ENCODE measurements at places on chromosomes 1 and 21.

GRCh38 chr1:28796352-28797211 is 15.4 kb upstream of the OPRD1 start:
- DNase-seq: no peak

- DNase-seq: no peak
Observed at GRCh38 chr1:91819038-91819788, 66.7 kb downstream of the TGFBR3 start.

DNA sequence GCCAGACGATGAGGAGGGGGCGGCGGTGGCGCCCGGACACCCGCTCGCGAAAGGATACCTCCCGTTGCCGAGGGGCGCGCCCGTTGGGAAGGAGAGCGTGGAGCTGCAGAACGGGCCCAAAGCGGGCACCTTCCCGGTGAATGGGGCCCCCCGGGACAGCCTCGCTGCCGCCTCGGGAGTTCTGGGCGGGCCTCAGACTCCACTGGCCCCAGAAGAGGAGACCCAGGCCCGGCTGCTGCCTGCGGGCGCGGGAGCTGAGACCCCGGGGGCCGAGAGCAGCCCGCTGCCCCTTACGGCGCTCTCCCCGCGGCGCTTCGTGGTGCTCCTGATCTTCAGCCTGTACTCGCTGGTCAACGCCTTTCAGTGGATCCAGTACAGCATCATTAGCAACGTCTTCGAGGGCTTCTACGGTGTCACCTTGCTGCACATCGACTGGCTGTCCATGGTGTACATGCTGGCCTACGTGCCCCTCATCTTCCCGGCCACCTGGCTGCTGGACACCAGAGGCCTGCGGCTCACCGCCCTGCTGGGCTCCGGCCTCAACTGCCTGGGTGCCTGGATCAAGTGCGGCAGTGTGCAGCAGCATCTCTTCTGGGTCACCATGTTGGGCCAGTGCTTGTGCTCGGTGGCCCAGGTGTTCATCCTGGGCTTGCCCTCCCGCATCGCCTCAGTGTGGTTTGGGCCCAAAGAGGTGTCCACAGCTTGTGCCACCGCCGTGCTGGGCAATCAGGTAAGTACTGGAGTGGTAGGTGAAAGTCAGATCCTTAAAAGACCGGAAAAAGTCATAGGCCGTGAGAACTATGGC is 588 bp downstream of the FLVCR1 start:
- DNase-seq: no peak

GRCh38 chr1:9164919-9165318 is 36.0 kb upstream of the GPR157 start:
- no peak for DNase-seq

DNA sequence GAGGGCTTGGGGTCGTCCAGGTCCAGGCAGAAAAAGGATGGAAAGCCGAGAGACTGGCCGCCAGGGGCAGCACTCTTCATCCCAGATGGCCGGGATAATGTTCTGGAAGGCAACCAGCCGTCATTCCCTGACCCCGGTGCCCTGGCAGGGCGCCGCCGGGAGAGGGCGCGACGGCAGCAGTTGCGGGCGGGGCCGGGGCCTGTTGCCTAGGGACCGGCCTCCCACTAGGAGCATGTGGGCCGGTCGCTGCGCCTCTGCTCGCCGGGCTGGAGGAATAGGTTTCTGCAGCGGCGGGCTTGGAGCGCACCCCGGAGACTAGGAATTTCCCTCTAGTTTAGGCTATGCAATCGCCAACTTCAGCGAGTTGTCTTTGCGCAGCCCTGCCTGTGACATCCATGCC is 11.0 kb downstream of the DMRTB1 start:
- peak; percentile 94 for DNase-seq

DNA sequence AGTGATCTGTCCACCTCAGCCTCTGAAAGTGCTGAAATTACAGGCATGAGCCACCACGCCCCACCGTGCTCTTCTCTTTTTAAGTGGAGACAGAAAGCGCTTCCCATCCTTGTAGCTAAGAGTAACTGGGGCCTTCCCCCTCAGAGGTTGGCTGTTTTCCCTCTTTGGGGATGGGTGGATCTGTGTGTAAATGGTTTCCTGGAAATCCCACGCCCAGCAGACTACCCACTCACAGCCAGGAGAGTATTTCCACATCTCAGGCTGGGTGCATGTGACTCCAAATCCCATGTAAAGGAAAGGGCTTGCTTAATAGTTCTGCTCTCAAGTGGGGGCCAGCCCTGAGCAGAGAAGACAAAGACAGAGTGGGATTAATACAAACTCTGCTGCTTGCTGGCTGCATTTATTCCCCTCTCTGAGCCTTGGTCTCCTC is 19.6 kb upstream of the TCEA3 start:
- no peak for DNase-seq

DNA sequence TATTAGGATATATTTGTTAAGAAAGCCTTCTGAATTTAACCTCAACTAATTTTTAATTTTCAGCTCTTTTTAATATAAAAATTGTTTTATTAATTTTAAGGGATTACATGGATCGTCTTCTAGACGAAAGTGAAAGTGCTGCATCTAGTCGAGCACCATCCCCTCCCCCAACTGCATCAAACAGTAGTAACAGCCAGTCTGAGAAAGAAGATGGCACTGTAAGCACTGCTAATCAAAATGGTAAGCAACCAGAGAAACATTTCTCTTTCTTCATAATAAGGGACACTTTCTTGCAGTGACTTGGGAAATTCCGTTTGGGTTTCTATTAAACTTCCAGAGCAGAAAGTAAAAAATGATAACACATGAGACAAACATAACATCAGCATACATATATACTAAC is 56.9 kb downstream of the MIER1 start:
- DNase-seq: no peak

DNA sequence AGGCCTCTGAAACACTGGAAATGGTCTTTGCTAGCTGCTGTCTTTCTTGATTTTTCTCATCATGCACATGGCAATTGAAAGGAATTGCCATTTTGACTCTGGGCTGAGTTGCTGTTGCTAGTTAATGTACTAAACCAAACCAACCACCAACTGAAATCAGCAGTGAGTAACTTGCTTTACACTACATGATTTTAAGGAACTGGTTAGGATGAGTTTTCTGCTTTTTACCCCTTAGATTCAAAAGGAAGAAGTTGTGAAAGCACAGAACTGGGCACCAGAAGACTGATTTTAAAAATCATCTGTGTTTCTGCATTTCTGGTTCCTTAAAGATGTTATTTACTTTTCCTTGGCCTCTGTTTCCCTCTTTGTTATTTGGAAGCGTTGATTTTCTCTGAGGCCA is 361.9 kb downstream of the HLX start:
- DNase-seq: no peak

GRCh38 chr1:203520315-203520714 is 26.4 kb downstream of the OPTC start:
- DNase-seq: no peak

DNA sequence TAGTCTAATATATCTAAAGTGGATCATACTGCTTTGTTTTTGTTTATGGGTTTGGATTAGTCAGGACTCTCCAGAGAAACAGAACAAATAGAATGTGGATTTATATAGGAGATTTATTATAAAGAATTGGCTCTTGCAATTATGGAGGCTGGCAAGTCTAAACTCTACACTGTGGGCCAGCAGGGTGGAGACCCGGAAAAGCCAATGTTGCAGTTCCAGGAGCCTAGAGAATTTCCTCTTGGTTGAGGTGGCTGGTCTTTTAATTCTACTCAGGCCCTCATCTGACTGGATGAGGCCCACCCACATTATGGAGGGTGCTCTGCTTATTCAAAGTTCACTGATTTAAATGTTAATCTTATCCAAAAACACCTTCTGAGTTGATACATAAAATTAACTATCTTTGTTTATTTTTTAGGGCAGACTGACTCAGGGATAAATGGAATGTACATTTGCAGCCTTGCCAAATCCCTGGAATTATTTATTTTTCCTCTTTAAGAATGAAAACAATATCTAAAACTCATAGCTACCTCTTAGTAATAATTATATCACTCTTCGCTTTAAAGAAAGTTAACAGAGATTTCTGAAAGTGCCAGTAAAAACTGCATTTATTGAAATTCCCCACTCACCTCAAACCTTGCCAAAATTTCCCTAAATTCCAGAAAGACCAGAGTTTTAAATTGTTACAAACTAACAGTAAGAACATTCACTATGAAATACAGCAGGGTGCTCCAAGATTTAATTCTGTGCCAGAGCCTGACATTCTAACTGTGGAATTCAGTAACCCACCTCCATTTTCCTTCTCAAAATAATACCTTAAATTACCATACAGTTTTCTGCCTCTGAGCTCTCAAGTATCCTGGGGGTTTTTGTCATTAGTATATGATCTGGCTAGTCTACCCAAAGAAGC is 36.6 kb upstream of the SSX2IP start:
- no peak for DNase-seq

DNA sequence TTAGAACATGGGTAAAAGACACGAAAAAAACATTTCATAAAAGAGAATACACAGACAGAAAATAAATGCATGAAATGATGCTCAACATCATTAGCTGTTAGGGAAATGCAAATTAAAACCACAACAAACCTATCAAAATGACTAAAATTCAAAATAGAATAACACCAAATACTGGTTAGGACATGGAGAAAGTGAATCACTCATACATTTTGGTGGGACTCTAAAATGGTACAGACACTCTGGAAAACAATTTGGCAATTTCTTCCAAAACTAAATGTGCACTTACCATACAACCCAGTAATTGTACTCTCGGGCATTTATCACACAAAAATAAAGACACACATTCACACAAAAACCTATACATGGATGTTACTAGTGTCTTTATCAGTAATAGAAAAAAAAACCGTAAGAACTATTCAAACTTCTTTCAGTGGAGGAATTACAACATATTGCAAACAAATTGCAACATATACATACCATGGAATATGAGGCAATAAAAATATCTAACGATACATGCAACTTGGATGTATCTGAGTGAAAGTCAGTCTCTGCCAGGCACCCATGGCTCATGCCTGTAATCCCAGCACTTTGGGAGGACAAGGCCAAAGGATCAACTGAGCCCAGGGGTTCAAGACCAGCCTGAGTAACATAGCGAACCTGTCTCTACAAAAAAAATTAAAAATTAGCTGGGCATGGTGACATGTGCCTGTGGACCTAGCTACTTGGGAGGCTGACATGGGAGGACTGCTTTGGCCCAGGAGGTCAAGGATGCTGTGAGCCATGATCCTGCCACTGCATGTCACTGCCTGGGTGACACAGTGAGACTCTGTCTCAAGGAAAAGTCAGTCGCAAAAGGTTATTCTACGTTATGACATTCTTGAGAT is 19.6 kb downstream of the HSF2BP start:
- DNase-seq: no peak

DNA sequence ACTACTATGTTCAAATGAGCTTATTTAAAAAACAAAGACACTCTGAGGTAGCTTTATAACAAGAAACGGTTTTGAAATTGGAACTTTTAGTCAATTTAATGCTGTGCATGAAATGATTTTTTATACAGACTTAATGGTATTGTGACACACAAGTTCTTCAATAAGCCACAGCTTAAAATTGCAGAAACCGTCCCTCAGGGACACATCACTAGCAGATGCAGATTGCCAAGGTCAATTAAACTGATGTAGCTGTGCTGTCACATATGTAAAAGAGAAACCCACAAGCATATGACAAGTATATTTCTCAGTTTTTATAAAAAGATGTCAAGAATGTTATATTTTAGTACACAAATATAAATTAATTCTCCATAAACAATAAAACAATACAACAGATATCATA is 366.9 kb downstream of the DPYD start:
- DNase-seq: no peak

- DNase-seq: no peak
Observed at GRCh38 chr1:210376836-210377372, 48.2 kb downstream of the HHAT start.

- DNase-seq: no peak
Observed at GRCh38 chr1:200873671-200874397, 1.1 kb downstream of the GPR25 start.

DNA sequence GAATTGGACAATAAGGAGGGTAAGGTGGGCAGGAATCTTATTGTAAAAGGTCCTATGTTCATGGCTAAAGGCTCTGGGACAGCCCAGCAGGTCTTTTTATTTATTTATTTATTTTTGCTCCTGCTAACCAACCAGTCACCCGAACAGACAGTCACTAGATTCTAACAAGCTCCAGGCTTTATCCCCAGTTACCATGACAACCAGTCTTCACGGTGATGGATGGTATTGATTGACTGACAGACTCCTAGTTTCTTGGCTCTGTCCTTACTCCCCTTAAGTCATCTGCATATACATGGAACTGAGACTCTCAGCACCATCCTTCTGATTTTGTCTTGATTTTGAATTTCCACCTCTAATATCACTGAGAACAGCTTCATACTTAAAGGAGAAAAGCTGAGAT is 44.3 kb downstream of the C8A start:
- no peak for DNase-seq

- DNase-seq: no peak
Observed at GRCh38 chr1:14138687-14139086, 438.7 kb downstream of the PRDM2 start.

DNA sequence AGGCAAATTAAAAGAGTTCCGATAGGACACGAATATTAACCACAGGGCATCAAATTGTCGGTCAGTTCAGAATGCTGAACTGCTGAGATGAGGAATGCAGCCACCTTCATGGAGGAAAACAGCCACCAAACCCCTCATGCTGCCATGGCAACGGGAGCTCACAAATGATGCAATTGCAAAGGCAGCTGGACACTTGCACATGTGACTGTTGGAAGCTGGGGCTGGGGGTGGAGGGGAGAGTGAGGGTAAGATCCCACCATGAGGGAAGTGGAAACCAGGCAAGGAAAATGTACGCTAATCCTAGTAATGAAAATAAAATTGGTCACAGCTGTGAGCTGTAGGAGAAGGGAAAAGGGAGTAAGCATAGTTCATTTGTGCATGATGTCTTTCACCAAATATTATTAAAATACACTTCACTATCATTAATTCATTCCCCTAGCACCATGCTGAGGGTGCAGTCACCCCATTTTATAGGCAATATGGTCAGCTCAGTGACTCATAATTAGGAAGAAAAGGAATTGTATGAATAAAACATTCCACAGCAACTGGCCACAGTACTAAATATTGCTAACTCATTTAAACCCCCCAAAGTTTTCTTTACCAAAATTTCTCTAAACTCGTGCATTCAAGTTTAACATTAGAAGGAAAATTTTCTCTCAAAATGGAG is 15.3 kb downstream of the BECN2 start:
- peak; percentile 62 for DNase-seq

- DNase-seq: no peak
Observed at GRCh38 chr1:109762039-109762585, 1.6 kb downstream of the EPS8L3 start.

GRCh38 chr1:115911294-115911693 is 65.0 kb upstream of the SLC22A15 start:
- no peak for DNase-seq
